Activated naive CD4-positive, alpha-beta T cell treated with anti-CD3 and anti-CD28 coated beads for 36 hours (primary cell): ENCODE measurements at places on chromosomes 3 and 15. TPM values are rescaled to one million over a fixed set of nuclear protein-coding genes. Genes with fewer than 3 reads are reported as not detected.

Gene GABRB3
- 0.19 TPM for total RNA-seq

Gene CD80
- 0.14 TPM for total RNA-seq

Gene PLSCR2
- total RNA-seq = not detected

Gene FGF12
- not detected for total RNA-seq

Gene TMEM108
- total RNA-seq = not detected

Gene DOCK3
- total RNA-seq = 1.7 TPM

Gene MRAS
- 0.62 TPM for total RNA-seq

Gene AADACL2
- total RNA-seq = not detected

Gene ARL8B
- total RNA-seq = 38.4 TPM

Gene RBPMS2
- total RNA-seq = not detected

Gene KNSTRN
- 62.1 TPM for total RNA-seq

Gene CASR
- total RNA-seq = not detected

Gene DAPK2
- 0.44 TPM for total RNA-seq

Gene TRIM42
- not detected for total RNA-seq
